Right renal cortex interstitium (tissue), 3 donors: ENCODE measurements at places on chromosomes 16 and 17.

DNA sequence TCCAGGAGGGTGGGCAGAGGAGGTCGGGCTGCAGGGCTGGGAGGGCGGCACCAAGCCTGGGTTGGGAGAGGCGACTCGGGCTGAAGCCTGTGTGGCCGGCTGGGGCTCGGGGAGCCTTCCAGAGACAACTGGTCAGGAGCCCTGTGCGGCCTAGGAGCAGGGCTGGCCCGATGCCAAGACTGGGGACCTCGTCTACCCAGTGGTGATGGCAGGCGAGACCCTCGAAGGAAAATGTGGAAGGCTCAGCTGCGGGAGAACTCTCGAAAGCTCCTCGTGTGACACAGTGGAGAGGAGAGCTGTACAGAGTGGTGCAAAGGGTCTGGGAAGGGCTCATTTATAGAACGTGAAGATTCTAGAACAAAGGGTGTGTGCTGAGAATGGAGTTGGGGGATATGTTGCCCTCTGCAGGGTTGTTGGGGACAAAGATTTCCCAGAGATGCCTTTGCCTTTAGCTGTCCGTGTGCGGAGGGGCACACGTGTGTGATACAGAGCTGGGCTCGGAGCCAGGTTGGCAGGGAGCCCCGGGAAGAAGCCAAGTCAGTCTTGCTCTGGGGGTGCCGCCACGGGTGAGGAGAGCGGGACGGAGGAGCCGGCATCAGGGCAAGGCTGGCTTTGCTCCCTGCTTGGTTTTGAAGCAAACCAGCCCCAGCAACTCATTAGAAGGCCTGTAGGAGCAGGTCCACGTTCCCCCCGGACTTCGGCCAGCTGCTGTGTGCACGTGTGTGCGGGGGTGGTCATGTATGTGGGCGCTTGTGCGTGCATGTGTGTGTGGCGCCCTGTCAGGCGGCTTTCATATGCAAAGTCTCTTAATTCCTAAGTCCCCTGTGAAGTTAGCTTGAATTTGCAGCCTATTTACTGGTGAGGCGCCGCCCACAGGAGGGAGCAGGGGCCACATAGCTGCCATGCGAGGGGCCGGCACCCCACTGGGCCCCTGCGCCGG lies 132.4 kb upstream of the CHMP6 start:
- no peak for DNase-seq

DNA sequence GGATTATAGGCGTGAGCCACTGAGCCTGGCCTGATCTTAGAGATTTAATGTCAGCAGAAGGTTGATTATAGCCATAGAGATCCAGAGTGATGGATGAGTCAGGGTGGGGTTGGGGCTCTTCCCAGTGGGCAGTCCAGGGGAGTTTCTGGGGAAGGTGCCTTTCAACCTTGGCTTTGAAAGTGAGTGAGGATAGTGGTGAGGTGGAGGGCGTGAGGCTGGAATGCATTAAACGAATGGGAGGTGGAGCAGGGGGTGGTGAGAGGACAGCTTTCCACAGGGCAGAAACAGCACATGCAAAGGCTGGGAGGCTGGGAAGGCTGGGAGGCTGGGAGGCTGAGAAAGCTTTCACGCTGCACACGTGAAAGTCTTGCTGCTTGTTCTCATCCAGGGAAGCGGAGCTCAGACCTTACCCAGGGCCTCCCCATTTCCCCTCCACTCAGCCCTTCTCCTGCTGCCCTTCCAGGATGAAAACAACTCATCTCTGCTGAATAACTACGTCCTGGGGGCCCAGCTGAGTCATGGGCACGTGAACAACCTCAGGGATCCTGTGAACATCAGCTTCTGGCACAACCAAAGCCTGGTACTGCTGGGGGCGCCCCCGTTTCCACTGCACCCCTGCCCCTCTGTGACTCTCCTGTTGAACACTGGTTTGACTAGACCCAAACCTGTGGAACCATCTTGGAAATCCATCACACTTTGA lies 22.3 kb downstream of the ADGRG5 start:
- no peak for DNase-seq

DNA sequence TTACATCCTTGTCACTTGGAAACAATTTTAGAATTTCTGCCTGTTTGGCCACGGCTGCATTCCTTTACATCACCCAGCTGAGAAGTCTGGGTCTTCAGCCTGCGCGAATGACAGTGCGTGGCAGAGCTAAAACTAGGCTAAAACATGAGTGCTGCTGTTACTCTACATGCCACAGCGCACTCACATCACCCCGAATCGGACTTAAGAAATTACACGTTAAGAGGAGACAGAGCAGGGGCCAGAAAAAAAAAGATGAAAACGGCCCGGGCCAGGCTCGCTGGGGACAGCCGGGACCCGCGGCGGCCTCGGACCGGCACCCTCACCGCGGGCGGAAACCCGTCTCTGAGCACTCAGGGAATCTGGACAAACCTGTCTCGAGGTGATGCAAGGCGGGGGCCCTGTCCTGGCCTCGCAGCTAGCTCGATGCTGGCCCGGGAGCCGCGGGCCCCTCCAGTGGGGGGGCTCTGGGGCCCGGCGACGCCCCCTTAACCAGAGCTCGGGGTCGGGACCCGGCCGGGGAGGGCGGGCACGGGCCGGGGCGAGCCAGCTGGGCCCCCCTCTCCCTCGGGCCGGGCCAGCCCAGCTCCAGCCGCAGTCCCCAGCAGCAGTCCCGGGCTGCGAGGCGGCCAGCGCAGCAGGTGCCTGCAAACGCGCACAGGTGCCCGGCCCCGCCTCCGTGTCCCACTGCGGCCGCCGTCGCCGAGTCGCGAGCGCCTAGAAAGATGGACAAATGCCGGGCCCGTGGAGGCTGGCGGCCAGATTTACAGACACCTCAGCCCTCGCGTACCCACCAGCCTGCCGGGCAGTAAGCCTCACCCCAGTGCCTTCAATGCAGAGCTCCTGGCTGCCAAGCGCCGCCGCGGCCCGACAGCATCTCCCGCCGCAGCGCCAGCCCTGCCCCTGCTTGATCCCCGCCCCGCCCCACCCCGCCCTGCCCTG lies at the start of gene AKTIP:
TSS of gene AKTIP (minus strand) at position 879 of the 939 bp plus-strand sequence. CDS start 2,950 bp downstream, outside the sequence.
- peak; percentile 39 for DNase-seq

- DNase-seq: no peak
Measured at GRCh38 chr17:20046629-20047028, 37.5 kb downstream of the SPECC1 start.

DNA sequence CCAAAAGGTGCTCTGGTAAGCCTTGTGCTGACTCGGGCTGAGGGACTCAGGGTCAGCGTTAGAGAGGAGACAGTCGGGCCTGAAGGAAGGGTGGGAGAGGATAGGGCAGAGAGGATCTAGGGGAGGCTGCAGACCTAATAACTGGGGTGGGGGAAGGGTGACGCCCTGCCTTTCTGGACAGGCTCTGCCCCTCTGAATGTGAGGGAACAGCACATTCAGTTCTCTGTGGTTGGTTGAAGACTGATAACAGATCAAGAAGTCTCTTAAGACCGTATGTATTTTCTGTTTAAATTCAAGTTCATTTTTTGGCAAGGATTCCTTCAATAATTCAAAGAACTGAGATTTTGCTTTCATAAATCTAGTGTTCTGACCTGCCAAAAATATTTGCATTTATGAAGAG lies 56.2 kb upstream of the TEKT3 start:
- DNase-seq: no peak

GRCh38 chr16:83176802-83177201 lies 550.0 kb downstream of the CDH13 start:
- DNase-seq: no peak

GRCh38 chr17:20159406-20160069 lies 150.4 kb downstream of the SPECC1 start:
- DNase-seq: no peak

DNA sequence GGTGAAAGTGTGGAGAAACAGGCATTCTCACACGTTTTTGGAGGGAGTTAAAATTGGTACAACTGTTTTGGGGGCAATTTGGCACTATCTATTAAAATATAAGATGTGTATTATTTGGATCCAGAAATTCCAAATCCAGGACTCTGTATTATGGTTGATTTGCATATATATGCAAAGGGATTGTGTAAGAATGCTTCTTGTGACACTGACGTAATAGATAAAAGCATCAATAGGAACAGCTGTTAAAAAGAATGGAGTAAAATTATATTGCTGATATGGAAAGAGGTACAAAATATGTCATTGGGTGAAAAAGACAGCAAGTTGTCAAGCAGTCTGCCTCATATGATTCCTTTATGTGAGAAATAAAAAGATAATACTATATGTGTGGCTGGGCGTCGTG lies 17.3 kb downstream of the FA2H start:
- DNase-seq: no peak

DNA sequence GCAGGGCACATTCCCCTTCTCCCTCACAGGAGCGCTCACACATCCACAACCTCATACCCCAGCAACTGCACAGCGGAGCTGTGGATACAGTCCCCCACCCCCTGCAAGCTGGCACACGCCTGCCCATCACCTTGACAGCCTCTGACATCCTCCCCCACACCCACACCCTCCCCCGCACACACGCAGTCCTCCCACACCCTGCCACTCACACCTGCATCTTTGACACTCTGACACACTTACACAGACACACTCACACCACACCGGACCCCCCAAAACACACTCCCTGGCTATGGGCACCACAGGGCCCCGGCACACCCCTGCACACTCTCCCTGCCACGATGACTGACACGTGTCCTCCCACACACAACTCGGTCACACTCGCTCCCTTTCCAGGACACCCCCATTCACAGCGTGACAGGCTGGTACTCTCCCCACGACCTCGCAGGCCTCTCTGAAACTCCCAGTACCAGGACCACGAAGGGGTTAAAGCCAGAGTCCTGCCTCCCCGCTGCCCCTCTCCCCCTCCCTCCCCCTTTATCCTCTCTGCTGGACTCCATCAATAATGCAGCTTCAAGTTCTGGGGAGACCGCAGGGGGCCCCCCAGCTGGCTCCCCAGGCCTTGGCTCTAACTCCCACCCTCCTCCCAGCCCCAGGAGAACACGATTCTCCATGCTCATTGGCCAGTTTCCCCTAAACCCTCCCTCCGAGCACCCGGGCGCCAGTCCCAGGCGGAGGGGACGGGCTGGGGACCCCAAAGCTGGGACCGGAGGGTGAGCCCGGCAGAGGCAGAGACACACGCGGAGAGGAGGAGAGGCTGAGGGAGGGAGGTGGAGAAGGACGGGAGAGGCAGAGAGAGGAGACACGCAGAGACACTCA lies at the start of gene PPP1R1B:
TSS of gene PPP1R1B (plus strand) at position 782 of the 876 bp plus-strand sequence. CDS start 441 bp downstream, outside the sequence.
- DNase-seq: no peak

GRCh38 chr17:37745801-37746426 lies 1.1 kb upstream of the HNF1B start:
- DNase-seq: no peak

DNA sequence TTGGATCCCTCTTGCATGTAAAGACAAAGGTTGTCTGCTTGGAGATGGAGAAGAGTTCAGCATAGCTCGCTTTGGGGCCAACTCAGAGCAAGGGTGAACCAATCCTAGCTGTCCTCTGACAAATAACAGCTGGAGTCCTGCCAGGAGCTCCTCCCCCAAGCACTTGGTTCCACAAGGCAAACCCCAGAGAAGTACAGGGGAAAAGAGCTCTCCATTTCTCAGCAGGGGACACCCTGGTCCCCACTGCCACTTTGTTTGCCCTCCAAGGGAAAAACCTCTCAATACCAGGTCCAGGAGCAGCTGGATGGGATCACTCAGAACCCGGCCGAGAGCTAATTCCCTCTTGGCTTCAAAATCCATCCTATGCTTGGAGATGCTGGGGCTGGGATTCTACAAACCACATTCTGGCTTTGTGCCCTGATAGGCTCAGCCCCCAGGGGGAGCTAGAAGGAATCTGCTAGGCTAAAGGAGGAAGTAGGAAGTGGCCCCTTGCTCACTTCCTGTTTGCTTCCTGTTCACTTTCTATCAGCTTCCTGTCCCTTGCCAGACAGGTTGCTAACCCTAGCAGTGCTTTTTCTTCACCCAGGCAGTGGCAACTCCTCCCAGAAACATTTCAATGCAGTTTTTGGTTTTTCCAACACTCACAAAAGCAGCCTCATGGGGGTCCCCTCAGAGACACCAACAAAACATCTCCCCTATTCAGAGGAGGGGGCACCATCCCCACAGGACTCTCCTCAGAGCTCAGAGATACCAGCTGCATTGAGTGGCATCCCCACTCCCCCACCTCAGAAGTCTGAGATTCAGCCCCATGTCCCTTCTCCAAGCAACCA lies 30.7 kb downstream of the CDRT4 start:
- DNase-seq: no peak

DNA sequence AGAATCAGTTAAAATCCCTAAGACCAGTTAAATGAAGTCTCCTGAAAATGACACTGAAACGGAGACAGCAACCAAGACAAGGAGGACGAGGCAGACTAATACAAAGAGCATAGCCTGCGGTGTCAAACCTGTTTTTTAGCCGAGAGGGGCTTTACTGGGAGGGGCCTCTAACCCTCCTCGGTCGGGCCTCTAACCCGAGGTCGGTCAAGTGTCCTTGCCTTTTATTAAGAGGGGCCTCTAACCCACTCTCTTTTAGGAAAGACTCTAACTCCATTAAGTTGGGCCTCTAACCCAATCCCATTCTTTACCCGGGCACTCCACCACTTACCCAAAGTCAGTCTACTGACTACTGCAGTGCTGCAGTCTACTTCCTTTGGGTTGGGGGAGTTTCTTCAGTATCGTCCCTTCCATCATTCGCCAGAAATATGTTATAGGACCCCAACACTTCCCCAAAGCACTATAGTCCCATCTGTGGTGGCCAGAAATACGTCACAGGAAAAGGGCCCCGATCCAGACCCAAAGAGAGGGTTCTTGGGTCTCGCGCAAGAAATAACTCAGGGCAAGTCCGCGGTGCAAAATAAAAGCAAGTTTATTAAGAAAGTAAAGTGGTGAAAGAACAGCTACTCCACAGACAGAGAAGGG lies 39.2 kb upstream of the ARL4D start:
- DNase-seq: no peak

- no peak for DNase-seq
Measured at GRCh38 chr16:68388124-68388523, 60.2 kb downstream of the SMPD3 start.

GRCh38 chr17:74187761-74188160 lies 15.7 kb upstream of the RPL38 start:
- DNase-seq: no peak

DNA sequence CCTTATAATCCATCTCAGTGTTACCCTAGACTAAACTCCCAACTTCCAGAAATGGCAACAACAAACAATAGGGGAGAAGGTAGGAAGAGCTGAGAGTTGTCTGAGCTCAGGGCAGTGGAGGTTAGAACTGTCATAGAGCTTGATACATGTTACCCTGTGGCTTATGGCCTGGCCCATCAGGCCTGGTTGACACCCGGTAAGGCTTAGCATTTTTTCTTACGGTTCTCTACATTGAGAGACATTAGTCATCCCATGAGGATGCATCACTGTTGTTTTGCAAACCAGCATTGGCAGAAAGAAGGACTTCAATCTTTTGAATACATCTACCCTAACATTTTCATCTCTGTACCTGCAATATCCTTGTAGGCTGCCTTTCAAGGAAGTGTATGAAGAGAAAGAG lies 226.6 kb downstream of the PHKB start:
- DNase-seq: no peak

DNA sequence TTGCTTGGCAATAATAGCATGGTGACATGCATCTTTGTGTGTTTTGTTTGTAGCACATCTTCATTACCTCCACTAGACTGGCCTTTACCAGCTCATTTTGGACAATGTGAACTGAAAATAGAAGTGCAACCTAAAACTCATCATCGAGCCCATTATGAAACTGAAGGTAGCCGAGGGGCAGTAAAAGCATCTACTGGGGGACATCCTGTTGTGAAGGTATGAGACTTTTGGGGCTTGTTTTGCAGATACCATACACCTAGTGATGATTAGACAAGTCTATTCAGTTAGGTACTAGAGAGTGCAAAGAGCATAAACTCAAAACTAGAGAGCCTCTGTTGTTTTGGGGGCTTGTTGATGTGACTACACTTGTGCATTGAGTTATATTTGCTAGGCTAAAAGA lies 41.2 kb downstream of the NFATC3 start:
- DNase-seq: no peak
